ENCODE measurements at places on chromosomes 5 and 9.

GRCh38 chr5:68478301-68479095 lies 262.9 kb downstream of the PIK3R1 start:
- DNase-seq, result peak; percentile 77

GRCh38 chr5:55551358-55551757 lies 16.6 kb upstream of the PLPP1 start:
- no peak for DNase-seq

DNA sequence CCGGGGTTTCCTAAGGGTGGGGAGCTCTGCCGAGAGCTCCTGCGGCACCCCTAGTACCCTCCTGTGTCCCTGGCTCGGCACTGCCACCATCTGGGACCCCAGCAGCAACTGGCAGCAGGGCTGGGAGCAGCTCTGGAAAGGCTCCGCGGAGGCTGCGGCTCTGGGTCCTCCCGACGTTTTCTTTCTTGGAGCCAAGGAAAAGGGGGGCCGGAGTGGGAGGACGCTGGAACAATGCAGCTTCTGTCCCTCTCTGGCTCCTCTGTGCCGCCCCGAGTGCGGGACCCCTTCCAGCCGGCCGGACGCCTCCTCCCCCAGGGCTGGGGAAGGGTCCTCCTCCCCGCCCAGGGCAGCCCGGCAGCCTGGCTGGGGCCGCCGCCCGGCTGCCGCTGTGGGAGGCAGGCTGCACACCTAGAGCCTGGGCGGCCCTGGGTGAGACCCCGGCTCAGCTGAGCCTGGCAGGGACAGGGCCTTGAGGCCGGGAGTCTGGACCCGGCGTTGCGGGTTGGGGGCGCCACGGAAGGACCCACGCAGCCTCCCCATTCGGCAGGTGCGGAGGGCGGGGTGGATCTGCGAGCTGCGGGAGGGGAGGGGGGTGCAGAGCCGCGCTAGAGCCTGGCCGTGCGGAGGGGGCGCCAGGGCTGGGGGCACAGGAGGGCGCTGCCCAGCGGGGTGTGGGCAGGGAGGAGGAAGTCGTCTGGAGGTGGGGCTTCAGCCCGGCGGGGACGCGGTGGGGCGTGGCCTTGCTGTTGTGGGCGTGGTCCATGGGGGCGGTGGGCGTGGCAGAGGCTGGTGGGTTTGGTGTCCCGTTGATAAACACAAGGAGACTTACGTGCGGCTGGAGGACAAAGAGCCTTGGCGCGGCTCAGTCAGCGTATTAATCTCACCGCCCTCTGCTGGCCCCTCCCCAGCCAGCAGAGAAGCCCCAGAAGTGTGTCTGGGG lies 15.1 kb downstream of the GPSM1 start:
- DNase-seq, result no peak

GRCh38 chr5:167699432-167699831 lies 592.0 kb upstream of the WWC1 start:
- DNase-seq, result peak; percentile 100

DNA sequence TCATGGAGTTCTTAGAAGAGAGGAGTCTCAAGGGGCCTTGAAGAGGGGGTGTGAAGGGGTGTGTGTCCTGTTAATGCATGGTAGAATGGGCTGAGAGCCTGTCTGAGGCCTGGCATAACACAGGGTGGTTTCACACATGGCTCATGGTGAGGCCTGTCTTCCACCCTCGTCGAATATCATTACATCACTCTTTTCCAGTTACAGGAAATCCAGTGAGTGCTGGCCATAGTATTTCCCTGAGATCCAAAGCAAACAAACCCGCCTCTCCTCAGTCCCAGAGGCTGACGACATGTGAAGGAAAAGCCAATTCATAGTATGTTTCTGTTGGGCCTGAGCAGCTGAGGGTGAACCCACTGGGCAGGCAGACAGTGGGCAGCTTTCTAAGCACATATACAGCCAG lies 159.4 kb upstream of the NR3C1 start:
- DNase-seq, result no peak

- DNase-seq, result no peak
Measured at GRCh38 chr5:76535577-76535976, 87.6 kb downstream of the F2RL2 start.

DNA sequence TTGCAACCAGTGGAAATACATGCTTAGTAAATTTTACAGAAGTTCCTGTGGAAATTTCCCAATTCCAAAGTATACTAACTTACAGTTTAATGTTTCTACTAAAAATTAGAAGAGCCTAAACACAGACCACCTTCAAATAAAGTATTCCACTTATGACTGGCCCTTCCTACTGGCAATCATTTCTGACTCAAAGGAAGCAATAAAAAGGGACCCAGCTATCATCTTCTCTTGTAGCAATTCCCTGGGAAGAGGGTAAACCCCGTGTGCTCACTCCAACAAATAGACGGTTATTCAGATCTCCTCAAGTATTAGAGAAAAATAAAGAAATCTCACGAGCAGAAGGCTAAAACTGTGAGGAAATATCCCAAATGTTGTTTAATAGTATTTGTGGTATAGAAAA lies 43.3 kb downstream of the GOLPH3 start:
- no peak for DNase-seq

DNA sequence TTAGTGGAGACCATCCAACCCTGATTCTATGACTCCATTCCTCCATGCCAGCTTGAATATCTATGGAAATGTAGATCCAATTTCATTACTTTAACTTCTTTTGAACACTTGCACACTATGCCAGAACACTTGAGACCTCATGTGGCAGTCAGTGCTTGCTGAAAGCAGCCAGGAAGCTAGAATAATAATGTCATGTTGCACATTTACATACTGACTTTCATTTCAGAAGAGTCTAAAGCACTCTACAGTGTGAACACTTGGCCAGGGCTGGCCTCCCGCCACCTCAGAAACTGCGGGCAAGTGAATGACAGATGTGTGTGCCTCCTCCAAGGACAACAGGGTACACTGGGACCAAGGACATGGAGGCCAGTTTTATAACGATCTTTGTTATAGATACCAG lies 97.3 kb downstream of the SLF1 start:
- no peak for DNase-seq

- no peak for DNase-seq
Measured at GRCh38 chr5:169289520-169289919, 11.4 kb downstream of the SLIT3 start.

DNA sequence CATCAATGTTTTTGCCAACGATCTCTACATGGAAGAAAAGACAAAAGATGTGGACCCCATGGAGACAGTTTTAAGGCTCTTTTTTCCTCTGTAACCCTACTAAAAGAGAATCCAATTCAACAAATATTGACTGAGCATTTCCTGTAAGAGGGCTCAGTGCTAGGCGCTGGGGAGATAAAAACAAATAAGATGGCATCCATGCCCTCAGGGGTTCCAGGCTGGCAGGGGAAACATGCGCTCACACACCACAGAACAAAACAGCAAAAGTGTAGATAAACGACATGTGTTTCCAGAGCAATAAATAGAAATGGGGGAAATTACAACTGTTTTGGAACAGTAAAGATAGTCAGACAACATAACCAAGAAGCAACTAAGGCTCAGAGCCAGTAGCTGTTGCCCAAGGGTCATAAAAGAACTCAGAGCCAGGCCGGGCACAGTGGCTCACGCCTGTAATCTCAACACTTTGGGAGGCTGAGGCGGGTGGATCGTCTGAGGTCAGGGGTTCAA lies 25.2 kb downstream of the ZNF608 start:
- DNase-seq, result no peak

DNA sequence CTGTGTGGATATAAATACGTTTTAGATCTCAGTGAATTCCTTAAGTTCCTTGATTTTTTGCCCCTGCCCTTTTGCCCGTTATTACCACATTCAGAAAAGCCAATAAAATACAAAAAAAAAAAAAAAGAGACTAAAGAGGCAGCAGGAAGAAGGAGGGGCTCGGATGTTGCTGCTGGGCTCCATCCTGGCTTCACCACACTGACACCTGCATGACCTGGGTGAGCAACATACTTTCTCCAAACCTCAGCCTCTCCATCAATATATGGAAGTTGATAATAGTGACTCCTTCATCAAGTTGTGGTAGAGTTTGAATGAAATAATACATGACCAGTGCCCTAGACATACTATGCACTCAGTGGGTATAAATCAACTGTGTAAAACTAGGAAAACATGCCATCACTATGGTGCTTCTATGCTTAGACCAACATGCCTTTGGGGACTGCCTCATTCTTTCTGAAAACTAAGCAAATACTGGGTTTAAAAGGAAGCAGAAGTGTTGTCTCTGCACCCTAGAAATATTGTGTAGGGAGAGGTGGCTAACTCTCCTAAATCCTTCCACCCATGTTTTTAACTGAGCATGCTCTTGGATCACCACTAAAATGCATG lies 243.0 kb downstream of the PIK3R1 start:
- DNase-seq, result no peak

- peak; percentile 11 for DNase-seq
Measured at GRCh38 chr9:109852556-109852955, 72.6 kb downstream of the PALM2AKAP2 start.

DNA sequence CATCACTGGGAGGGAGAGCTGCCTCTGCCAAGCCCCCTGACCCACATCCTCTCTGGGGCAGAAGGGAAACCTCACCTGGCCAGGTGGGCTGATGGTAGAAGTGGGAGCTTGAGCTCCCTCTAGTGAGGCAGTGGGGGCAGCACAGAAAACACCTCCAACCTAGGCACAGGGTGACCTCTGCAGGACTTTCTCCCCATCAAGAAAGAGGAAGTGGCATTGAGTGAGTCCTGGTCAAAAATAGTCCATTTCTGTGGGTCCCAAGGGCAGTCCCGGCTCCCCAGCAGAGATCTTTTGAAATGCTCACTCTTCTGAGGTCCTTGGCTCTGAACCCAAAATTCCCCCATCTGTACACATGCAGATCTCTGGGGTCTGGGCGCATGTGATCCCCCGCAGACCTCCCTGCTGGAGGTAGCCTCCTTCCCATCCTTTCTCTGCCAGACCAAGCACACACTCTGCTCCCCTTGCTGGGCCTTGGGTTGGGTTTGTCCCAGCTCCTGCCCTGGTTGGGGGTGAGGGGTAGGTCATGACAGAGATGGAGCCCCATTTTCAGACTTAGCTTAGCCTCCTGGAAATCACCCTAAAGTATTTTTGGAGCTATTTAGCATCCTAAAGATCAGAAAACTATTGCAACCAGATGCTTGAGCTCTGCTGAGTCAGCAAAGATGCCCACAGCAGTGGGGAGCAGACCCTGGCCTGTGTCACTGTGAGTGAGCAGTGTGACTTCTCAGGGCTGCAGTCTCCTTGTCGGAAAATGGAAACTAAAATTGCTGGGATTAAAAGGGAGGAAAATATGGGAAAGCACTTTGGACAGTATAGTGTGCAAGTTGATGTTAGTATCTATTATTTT lies 41.6 kb upstream of the LCP2 start:
- DNase-seq, result no peak

DNA sequence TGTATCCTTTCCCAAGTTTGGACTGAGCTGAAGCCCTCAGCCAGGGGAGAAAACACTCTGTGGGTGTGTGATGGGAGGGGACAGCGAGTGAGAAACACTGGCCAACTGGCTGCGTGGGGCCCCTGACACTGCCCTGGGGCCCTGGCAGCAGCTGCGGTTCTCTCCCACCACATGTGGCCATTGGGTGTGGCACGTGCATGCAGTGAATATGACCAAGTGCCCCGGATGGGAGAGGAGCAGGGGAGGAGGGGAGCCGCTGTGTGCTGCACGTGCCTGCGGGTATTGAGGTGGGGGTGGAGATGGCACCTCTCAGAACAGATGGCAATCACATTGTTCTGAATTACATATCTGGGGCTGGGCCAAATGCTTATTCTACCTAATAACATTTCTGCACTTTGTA lies 242.4 kb upstream of the PCSK5 start:
- DNase-seq, result no peak

GRCh38 chr5:153520137-153520536 lies 29.7 kb downstream of the GRIA1 start:
- DNase-seq, result no peak

- no peak for DNase-seq
Measured at GRCh38 chr9:93686127-93686879, 109.9 kb downstream of the PHF2 start.

GRCh38 chr5:177483994-177484901 lies 10.8 kb upstream of the DBN1 start:
- DNase-seq, result no peak

DNA sequence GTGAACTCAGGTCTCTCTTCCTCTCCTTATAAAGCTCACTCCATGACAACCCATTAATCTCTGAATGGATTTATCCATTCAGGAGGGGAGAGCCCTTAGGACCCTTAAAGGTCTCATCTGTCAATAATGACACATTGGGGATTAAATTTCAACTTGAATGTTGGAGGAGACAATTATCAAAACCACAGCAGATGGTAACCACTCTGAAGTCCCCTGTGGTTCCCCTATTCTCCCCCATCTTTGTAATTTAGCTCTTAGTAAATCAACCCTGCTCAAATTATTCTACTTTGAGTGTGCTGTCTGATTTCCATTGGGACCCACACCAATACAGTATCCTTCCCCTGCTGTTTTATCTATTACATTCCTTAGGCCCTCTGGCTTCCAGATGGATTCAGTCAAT lies 72.0 kb upstream of the RAI14 start:
- no peak for DNase-seq

GRCh38 chr5:54909911-54910870 lies 75.2 kb downstream of the ESM1 start:
- no peak for DNase-seq

- DNase-seq, result no peak
Measured at GRCh38 chr5:133423618-133424282, 188.6 kb downstream of the FSTL4 start.

- DNase-seq, result no peak
Measured at GRCh38 chr9:107918749-107919148, 429.2 kb upstream of the KLF4 start.

GRCh38 chr5:115274584-115274983 lies 11.9 kb upstream of the PGGT1B start:
- DNase-seq, result no peak

- DNase-seq, result no peak
Measured at GRCh38 chr5:134580001-134580460, 52.6 kb downstream of the SAR1B start.

DNA sequence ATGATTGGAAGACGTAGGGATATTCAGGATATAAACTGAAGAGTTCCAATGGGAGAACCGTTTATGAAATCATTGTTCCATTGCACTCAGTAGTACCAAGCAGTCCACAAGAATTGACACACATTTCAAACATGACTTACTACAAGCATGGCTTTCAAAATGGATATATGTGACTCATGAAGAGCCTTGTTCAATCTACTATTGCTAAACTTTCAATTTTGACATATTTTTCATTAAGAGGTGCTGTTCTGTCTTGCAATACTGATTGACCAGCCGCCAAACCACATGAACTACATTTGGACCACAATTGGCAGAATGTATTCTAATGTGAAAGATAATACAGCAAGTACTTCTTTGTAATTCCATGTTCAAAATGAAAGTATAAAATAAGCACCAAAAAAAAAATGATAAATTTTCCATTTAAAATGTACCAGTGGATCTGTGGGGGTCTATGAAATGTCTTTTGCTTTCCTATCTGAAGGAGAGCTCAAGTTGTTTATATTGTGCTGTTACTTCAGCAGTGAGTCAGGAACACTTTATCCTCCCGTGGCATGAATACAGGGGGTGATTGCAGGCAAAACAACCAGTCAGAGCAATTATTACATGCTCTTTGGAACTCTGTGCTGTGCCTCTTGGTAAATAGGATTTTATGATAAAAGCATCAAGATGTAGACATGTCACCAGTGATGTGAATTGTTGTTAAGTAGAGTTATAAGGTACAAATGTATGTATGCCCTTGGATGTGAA lies 366.0 kb downstream of the ARRDC3 start:
- DNase-seq, result no peak

- no peak for DNase-seq
Measured at GRCh38 chr5:66072031-66072430, 72.1 kb upstream of the SREK1 start.

GRCh38 chr5:433836-434235 lies 9.1 kb upstream of the EXOC3 start:
- no peak for DNase-seq

- DNase-seq, result peak; percentile 72
Measured at GRCh38 chr5:172749881-172750633, 20.9 kb downstream of the DUSP1 start.
